ENCODE measurements at places on chromosomes 5 and 9.

DNA sequence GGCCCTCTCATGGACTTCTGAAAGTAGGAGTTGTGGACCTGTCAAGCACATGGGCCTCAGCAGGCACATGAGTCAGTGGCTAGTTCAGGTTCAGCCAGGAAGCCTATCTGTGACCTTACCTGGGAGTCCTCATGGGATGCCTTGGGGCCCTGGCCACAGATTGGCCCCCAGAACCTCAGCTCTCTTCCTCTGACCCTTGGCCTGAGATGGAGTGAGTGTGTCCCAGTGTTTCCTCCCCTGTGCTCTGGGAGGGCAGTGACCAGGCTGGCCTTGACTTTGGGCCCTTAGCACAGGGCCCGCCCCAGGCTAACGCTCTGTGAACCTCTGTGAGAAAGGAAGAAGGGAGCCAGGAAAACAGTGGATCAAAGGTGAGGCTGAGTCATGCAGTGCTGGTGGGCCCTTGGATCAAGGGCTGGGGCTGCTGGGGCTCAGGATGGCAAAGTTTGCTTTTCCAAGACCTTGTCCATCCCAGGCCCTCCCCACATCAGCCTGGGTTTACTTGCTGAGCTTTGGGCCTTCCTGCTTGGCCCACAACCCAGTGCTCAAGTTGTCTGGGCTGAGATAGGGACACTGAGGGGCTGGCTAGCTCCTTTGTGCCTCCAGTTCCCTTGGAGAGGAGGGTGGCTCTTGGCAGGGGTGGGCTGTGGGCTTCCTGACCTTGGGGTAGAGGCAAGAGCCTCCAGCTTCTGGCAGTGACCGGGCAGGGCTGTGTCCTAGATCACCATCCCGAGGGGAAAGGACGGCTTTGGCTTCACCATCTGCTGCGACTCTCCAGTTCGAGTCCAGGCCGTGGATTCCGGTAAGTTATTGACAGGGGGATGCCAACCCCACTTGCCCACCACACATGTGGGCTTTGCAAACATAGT, 41.4 kb downstream of the RGS3 start:
- DNase-seq, result no peak

DNA sequence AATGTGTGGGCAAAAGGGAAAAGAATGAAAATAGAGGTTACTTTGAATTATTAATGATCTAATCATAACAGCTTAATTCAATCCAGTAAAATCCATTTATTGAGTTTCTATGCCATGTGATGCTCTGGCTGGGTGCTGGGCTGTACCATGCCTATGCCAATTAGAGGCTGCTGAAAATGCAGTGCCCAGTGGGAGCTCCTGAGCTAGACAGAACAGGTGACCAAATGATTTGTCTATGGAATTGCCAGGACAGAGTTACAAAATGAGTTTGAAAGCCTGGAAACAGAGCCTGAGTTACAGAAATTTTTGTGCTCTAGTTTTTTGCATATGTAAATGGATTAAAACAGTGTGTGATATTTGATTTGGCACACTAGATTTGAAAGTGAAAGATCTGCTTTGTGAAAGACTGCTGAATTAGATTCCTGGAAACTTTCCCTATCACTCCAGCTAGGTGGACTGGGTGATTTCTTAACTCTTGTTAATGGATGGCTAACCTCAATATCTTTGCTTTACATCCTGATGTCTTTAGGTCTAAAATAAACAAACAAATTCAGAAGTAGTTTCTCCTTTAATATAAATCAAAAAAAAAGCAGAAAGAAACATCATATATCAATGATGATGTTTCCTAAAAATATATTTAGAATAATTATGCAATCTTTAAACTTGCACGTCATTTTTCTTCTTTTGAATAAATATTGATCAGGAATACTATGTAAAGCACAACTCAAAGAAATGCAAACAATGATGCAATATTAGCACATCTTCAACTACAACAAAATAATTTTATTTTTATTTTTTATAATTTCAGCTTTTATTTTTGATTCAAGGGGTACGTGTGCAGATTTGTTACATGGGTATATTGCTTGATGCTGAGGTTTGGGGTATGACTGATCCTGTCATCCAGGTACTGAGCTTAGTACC, 194.8 kb upstream of the FBXL7 start:
- DNase-seq, result no peak

GRCh38 chr9:78238046-78239038, 2.5 kb downstream of the CEP78 start:
- DNase-seq, result no peak

- no peak for DNase-seq
These were observed 2023.6 kb upstream of the CDH6 start for GRCh38 chr5:29169886-29170285.

GRCh38 chr5:172744123-172745104, 26.6 kb downstream of the DUSP1 start:
- DNase-seq, result no peak

DNA sequence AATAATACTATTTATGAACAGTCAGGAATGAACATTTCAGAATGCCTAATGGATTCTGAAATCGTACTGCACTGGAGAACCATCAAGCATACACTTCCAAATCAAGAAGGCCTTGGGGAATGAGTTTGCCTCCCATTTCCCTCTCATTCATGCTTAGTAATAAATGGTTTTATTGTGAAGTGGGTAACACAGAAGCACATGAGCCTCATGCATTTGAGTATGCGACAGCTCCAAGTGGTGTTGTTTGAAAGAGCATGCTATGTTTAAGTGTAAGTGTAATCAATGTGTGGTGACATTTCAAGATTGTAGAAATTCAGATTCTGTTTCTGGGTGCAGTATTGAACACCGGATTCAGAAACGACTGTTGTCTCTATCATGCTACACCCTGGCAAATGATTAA, 60.0 kb downstream of the SGCD start:
- no peak for DNase-seq

DNA sequence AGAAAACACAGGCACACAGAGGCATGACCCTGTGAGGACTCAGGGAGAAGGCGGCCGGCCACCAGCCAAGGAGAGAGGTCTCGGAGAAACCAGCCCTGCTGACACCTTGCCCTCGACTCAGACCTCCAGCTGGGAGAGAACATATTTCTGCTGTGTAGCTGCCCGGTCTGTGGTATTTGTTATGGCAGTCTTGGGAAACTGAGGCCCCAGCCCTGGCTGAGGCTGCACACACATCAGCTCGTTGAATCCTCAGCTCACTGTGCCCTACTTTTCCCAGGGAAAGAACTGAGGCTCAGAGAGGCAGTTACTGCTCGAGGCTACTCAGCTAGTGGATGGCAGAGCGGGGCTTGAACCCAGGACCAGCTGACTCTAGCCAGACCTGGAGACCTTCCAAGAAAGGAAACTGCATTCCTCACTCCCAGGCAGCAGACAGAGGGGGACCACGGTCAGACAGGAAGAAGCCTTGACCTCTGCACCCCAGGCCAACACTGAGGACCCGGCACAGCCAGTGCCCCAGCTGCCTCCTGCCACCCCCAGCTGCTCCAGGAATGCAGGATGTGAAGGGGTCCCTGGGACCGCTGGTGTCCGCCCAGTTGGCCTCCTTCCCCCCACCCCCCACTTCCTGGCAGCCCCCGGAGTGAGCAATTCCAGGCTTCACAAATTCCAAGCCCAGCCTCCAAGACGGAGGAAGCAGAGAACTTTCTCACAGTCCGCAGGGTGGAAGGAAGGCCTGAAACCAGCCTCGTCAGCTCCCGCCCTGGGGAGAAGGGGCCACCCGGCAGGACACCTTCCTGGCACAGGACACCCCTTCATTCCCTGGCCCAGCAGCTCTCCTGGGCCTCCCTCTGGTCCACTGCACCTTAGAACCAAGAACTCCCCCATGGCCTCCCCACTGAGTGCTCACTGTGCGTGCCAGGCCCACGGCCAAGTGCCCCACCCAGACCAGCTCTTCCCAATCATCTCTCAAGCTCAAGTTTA, 69.9 kb downstream of the LRSAM1 start:
- DNase-seq, result no peak

- DNase-seq, result no peak
These were observed 169.8 kb upstream of the GRAMD2B start for GRCh38 chr5:126253406-126253805.

DNA sequence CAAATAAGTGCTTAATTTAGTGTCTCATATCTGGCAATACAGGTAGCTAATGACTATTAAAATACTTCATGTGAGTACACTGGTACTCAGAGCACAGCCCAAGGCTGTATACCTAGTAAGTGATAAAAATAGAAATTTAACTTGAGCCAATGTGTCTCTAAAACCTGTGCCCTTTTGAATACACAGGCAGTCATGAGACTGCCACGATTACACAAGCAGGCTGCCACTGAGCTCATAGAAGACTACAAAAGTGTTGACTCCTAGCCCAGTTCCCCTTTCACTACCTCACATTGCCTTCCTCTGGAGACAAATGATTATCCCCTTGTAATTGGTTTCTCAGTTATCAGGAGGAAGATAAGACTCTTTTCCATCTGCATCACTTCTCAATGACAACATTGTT, 66.3 kb upstream of the PAPPA start:
- no peak for DNase-seq

DNA sequence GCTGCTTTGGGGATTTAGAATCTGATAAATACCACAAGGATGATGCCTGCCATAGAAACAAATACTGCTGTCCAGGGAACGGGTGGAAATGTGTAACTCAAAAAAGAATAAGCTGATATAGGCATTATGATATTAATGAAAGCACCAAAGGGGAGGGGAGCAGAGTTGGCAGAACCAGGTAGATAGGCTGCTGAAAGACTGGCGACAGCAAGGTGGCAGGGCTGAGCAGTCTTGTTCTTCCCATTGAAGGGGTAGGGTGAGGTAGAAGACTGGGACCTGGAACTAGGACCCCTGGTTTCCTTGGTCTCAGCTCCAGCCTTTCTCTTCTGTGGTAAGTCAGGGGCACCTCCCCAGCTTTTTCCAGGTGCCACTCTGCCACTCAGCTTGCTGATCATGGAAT, 31.4 kb upstream of the TMOD1 start:
- DNase-seq, result no peak

DNA sequence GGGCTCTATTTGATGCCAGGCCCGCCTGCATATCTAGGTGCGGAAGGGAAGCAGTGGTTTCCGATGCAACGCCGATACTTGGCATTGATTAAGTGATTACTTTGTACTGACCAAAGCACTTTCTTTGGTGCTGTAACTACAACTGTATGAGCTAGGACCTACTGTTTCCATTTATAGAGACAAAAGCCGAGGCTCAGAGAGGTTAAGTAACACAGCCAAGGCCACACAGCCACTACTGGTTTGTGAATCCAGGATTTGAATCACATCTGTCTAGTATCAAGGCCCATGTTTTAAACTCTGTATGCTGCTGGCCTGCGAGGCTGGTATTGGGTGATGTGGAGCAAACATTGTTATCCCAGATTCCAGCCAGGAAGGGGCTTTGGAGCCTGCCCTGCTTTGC, 41.4 kb downstream of the MVB12B start:
- no peak for DNase-seq

GRCh38 chr5:35114698-35115097, 66.9 kb upstream of the AGXT2 start:
- no peak for DNase-seq

DNA sequence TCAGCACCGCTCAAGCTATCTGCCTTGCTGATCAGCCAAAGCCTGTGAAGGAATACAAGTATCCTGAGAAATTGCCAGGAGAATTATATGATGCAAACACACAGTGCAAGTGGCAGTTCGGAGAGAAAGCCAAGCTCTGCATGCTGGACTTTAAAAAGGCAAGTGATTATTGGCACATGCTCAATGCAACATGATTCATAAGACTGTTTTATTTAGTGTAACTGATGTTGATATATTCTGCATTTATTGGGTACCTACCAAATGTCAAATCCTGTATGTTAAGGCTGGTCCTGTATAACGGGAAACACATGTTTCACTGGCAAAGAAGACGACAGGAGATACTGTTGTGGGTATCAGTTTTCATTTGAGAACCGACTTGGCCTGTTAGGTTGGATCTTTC, 69.0 kb downstream of the ADAMTS16 start:
- no peak for DNase-seq

- no peak for DNase-seq
These were observed 39.2 kb downstream of the OLFM1 start for GRCh38 chr9:135126451-135127187.

GRCh38 chr9:130484362-130485072, 39.8 kb downstream of the ASS1 start:
- no peak for DNase-seq

- DNase-seq, result no peak
These were observed 47.8 kb downstream of the ARHGAP26 start for GRCh38 chr5:142817949-142818431.

GRCh38 chr9:85960688-85961093, 19.7 kb downstream of the NAA35 start:
- no peak for DNase-seq

DNA sequence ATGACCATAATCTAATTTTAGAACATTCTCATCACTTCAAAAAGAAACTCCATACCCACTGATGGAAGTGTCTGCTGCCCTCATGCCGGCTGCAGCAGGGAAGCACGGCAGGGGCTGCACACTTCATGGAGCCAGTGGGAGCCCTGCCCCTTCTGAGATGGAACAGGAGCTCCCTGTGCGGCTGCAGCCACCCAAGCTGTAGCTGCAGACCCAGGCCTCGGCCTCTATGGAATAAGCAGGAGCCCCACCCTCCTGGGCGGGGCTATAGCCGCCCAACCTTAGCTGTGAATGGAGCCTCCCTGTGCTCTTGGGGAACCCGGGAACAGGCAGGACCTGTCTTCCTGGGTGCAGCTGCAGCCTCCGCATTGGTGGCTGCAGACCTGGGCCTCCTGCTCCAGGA, 128.5 kb downstream of the NUDT12 start:
- no peak for DNase-seq

- DNase-seq, result no peak
These were observed 233.6 kb downstream of the MAST4 start for GRCh38 chr5:66829826-66830225.

DNA sequence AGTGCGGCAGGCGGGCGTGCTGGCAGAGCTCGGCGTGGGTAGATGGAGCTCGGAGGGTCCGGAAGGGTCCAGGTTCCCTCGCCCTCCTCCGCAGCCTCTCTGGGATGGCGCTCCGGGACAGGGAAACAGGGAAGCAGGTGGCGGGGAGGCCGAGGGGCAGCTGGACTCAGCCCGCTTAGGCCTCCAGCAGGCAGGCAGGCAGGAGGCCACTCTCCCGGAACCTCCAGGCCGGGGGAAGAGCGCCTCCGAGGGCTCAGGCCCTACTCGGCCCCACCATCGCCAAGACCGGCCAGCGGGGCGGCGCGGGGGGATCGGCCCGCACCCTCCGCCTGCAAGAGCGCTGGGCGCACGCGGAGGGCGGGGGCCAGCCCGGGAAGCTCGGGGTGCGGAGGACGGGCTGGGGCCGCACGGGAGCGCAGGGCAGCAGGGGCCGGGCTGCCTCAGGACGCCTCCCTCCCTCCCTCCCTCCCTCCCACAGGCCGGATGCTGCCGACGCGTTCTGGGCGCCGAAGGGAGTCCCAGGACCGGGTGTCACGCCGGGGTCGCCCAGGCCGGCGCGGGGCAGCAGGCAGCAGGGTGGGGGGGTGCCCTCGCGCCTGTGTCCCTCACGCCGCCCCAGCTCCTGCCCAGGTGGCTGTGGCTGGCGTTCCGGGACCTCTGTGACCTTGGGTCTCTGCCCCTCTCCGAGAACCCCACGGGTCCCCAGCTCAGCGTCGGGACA, 977 bp downstream of the MGAT4B start:
- peak; percentile 53 for DNase-seq
